ENCODE measurements at places on chromosomes 1 and 21.

- DNase-seq = no peak
Observed at GRCh38 chr1:180236698-180237509, 6.8 kb downstream of the LHX4 start.

GRCh38 chr1:24996983-24997893 lies 67.2 kb upstream of the RUNX3 start:
- DNase-seq = no peak

GRCh38 chr1:46527474-46528296 lies 23.8 kb downstream of the KNCN start:
- no peak for DNase-seq

DNA sequence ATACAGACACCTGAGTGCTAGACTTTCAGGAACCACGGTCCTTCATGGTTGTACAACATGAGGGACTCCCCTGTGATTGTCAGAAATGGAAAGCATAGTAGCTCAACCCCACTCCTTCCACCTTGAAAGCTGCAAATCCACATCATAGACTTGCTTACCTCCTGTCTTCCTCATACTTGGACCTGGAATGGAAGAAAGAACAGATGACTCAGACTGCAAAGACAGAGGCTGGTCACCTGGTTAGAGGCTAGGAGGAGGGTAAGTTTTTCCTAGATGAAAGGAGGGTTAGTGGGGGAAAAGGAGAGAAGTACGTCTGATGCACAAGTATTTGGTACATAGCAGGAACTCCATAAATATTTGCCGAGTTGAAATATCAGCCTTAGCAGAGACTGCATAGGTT lies 37.2 kb downstream of the LRRC71 start:
- no peak for DNase-seq

DNA sequence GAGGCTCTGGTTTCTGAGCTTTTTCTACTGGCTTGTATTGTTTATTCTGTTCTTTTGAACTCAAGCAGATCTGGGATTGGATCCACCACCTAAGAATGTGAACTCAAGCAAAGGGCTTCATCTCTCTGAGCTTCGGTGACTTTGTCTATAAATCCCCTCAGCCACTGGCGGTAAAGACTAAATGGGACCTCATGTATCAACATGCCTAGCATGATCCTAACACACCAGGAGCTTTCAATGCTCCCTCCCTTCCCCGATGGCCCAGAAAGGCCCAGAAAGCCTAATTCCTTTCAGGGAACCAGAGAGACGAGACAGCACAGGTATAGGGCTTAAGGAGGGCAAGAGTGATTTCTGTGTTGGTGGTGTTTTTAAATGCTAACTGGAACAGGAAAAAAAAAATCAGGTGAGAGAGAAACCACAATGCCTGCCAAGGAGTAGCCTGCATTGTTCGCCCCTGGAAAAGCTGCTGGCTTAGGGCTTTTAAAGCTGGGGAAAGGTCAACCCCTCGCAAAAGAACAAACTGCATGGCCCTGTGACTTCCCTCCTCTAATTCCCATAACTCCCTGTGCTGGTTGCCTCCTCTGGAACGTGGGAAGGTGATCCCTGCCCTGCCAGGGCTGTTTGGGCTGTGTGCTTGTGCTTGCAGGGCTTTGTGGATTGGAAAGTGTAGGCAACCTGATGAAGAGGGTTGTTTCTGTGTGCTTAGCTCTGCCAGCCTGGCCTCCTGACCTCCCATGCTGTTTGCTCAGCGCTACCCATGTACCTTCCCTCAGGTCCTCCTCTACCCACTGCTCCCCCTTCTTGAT lies 147.0 kb downstream of the PLPP3 start:
- no peak for DNase-seq
